GM19239 (cell line): ENCODE measurements at places on chromosomes 6 and 20.

- DNase-seq: no peak
Observed at GRCh38 chr6:8900056-8900455, 464.7 kb upstream of the SLC35B3 start.

DNA sequence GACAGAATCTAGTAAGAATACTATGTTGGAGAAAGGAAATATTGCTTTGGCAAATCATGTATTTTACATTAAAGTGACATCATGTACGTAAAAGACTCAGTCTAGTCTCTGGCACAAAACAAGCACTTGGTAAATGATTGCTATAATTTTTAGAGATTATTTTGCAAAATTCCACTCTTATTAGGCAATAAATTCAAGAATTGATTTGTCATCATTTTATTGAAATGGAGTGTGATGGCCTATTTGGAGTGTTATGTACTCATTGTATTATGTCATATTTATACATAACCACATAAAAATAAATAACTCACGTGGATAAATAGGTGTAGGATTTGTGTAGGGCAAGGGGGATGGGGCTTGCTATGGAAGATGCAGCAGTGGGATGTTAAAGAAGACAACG is 70.0 kb upstream of the FYN start:
- DNase-seq: no peak

GRCh38 chr20:3741836-3742458 is 9.5 kb downstream of the HSPA12B start:
- DNase-seq: no peak

GRCh38 chr20:53838311-53838868 is 232.0 kb downstream of the BCAS1 start:
- DNase-seq: no peak

GRCh38 chr6:142195862-142196541 is 48.9 kb downstream of the VTA1 start:
- DNase-seq: no peak

GRCh38 chr6:25197111-25197510 is 82.1 kb upstream of the CARMIL1 start:
- no peak for DNase-seq

GRCh38 chr6:34295721-34296120 is 46.9 kb upstream of the SMIM29 start:
- peak; percentile 50 for DNase-seq

DNA sequence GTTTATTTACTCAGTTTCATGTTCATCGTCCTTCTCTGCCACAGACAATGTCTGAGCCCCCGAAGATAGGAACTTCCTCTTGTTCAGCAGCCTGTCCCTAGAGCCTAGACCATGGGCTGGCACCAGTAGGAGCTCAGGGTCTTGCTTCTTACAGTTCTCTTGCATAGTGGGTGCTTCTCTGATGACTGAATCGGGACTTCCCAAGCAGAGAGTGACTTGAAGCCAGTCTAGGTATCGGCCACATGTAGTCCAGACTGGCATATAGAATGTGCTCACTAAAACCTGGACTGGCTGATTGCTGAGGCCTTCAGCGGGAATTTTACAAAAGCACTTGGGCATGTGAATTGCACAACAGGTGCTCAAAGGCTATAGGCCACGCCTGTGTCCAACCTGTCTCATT is 52.0 kb downstream of the PRDM1 start:
- DNase-seq: no peak

DNA sequence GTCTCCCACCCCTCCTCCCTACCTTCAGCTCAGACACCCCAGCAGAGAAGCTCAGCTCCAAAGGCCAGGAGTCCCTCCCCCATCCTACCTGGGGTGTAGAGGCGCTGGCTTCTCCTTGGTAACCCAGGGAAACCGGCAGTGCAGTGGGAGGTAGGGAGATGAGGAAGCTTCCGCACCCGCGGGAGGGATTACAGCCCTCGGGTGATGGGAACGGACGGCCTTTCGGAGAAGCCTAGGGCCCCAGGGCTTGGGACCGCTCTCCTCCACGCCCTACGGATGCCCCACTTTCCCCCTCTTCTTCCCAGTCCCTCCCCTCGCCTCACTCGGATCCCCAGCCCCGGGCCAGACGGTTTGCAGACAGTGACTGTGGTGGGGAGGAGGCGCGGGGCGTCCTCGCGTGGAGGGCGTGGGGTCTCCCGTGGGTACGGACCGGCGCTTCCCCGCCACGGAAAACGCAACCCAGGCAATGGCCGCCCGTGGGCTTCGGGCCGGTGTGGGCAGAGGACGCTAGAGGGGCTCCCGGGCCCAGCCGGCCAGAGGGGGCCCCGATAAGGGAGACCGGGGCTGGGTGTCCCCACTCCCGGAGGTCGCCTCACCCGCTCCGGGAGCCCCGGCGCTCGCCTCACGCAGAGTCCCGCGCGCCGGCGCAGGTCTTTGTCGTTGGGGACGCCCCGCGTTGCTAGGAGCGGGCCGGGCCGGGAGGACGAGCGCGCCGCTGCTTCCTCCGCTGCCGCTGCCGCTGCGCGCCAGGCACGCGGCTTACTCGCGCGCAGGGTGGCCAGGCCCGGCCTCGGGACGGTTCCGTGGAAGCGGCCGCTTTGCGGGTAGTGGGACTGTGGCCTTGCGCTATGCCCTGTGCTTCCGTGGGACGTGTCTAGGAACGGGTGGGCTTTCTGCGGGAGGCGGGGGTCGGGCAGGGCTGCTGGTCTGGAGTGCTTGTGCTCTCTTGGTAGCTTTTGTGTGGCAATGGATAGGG is 15.8 kb downstream of the AARS2 start:
- DNase-seq: no peak

DNA sequence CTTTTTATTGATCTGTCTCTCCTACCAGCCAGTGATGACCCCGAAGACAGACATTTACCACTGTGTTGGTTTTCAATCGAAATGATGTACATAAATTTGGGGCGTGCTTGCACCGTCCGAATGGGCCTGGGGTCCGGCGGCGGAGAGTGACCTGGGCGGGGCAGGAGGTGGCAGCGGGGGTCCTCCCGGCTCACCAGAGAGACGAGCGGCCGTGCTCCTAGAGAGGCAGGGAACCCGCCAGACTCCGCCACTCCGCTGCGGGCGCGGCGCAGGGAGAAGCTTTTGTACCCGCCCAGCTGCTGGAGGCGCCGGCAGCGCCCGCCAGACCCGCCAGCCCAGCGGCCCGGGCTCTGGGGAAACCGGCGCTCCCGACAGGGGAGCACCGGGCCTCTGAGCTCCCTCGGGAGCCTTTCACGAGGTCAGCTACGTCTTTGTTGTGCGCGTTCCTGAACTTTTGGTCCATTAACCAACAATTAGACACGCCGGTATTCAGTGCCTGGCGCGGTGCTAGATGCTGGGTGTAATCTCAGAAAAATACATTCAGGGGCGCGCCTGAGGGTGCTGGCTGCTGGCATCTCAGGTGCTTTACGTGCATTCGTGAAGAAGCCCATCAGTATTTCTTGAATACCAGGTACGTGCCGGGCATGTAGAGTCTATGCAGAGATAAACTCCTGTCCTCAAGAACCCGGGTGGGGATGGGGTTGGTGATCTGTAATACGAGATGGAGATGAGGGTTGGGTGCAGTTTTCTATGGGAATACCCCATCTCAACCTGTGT is at the start of gene PGBD1:
Gene PGBD1 (plus strand): TSS at position 285 of the 777 bp plus-strand sequence. CDS start 2,242 bp downstream, outside the sequence.
- DNase-seq: peak; percentile 56

GRCh38 chr6:115485400-115485799 is 575.3 kb downstream of the FRK start:
- DNase-seq: no peak

DNA sequence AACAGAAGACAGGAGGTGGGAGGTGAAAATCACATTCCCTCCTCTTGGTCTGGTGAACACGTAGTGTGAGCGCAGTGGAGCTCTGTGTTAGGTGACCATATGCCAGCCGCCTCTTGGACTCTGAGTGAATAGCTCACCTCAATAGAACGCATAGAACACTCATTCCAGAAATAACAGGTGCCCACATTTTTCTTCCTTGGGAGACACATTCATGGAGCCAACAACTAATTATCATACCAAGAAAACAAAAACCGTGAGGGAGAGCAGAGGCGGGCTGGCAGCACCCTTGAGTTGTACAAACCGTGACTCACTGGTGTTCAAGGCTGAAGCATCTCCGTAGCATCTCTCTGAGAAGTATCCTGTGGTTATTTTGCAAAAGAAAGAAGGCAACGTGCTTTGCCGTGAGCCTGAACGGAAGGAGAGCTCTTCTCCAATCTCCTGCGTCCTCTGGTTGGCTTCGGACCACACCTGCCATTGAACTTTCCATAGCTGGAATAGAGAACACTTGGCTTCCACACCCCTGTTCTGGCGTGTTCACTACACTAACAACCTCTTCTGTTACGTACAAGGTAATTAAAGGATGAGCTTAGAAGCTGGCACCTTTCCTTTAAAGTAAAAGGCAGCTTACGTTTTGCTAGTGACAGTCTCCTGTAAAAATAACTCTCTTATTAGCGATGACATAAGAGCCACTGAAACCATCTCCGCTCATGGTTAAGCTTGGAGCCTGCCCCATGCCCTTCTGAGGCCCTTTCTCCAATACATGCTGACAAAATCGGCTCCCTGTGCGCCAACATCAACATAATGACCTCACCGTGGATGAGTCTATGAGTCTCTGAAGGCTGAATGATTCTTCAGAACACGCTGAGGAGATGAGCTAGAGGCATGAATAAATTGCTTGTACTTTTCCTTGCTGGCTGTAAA is 30.2 kb upstream of the SGK1 start:
- no peak for DNase-seq

GRCh38 chr6:167835260-167835659 is 8.5 kb downstream of the AFDN start:
- no peak for DNase-seq

DNA sequence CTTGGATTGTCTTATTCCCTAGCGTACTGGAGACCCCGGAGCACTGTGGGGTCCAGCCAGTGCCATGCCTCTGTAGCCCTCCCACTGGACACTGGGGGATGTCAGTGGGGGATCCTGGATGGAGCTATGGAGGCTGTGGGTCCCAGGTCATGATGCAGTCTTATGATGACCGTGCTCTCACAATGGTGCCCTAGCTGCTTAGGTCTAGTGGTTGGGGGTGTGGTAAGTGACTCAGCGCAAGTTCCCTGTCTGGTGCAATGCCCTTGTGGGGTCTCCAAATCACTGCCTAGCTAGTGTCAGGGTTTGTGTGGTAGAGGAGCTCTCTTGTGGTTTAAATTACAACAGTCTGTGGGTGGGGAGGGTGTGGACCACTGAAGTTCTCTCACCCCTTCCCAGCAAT is 135.4 kb downstream of the CDC5L start:
- no peak for DNase-seq

DNA sequence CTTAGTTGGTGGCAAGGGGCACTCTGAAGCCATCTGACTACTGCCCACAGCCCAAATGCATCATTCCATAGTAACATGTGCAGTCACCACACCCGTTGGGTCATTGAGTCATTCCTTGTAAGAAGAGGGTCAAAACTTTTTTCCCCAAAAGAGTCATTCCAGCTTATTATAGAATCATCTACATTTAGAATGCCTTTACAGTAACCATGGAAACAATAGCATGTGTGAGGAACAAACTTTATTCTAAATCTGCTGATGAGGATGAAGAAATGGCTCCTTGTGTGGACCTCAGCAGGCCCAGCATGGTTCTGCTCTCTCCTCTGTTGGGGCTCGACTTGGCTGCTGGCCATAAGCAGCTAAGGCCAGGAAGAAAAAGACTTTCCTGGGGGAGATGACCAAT is 111.2 kb upstream of the PTPRT start:
- no peak for DNase-seq

- DNase-seq: no peak
Observed at GRCh38 chr6:8100159-8100854, 2.0 kb downstream of the EEF1E1 start.
